Coronary artery (tissue), 2 donors: ENCODE measurements at places on chromosomes 1 and 21.

DNA sequence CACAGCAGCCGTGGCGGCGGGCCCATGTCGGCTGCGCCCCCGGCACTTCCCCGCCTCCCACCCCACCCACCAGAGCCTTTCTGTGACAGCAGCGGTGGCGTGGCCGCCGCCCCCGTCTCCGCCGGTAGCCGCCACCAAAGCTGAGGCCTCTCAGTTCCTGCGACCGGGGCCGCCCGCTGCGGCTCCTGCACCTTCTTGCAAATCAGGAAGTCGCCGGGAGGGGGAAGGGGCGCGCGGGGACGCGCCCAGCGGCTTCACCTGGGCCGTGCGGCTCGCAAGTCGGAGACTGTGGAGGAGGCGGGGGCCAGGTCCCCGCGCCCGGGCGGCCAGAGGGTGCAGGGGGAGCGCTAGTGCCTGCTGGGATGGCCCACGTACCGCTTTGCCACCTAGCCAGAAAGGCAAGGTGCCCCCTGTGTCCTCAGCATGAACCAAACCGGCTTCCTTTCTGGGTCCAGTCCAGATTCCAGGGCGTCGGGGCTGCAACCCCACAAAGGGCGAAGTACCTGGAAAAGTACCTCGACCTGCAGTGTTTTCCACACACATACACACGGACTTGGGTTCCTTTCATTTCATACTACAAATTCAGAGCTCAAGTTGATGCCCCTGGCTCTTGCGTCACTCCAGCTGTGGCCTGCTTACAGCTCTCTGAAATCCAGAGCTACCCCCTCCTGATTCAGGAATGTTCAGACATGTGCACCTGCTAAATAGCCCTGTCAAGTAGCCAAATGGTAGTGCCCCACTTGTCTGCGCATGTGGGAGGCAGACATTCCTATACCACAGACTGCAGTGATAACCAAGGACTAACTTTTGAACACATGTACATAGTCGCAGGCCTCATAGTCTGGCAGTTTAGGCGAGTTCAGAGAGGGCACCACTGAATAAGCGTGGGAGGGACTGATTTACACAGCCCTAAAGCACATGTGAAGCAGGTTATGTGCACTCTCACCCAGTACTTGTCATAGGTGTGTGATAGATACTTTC, at the start of gene DENND1B:
DENND1B (minus strand) TSS at position 199 of the 981 bp plus-strand sequence. CDS start 325 bp downstream, outside the sequence.
- peak; percentile 82 for DNase-seq

DNA sequence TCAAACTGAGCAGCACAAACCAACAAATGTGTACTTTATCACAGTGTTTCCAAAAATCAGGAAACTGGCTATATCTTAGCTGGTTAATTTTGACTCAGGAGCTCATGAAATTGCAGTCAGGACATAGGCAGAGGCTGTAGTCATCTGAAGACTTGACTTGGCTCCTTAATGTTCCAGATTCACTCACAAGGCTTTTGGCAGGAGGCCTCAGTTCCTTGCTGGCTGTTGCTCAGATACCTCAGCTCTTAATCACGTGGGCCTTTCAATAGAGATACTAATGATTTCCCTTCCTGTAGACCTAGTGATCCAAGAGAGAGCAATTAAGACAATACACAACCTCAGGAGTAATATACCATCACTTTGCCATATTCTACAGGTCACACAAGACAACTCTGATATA, 537.7 kb downstream of the BRINP3 start:
- no peak for DNase-seq

GRCh38 chr1:229170778-229171505, 100.0 kb upstream of the RAB4A start:
- no peak for DNase-seq

DNA sequence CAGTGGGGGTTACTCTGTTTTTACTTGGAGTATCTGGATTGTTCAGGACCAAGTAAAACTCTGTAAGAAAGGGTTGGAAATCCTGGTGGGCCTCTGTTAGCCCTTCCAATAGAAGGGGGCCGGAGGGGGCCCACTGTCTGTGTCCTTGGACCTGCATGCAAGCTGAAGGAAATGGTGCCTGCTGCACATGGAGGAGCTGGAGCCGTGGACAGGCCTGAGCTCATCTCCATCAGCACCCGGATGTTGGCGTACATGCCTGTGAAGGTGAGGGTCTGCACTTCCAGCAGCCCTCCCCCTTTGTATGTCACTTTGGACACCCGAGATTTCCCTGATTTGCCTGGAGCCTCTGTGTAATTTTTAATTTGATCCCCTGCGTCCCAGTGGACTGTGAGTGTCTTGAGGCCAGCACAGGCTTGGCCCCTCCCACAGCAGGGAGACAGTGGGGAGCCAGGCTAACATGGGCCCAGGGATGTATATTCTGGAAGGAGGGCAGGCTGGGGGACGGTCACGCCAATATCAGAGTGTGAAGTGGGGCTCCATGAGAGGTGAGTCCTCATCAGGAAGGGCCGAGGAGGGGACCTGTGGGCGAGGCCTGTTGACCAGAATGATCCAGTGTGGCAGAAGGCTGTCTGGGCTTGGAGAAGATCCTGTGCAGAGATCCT, 16.8 kb downstream of the GALNT2 start:
- DNase-seq: no peak

GRCh38 chr1:14366091-14367018, 232.1 kb upstream of the KAZN start:
- no peak for DNase-seq

DNA sequence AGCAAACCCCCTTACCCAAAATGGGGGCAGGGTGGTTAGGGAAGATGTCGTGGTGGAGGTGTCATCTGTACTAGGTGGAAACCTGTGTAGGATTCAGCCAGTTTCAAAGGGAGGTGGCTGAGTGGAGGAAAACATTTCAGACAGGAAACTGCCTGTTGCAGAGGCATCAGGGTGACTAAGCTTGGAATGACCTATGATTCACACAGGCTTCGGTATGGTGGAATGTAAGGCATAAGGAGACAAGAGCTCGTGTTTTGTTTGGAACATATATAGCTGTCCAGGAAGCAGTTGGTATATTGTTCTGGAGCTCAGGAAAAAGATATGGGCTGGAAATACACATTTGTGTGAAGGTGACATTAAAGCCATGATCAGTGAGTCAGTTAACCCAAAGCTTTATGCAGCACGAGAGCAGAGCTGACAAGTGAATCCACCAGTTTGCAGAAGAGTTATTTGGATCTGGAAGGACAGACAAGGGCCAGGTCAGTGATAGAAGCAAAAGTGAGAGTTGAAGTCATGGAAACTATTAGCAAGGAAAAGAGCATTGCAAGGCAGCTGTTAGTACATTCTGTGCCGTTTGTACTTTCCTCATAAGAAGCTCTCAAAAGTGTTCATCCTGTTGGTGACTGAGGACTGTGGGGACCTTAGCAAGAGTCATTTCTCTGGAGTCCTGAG, 12.2 kb downstream of the UTP25 start:
- DNase-seq: no peak

DNA sequence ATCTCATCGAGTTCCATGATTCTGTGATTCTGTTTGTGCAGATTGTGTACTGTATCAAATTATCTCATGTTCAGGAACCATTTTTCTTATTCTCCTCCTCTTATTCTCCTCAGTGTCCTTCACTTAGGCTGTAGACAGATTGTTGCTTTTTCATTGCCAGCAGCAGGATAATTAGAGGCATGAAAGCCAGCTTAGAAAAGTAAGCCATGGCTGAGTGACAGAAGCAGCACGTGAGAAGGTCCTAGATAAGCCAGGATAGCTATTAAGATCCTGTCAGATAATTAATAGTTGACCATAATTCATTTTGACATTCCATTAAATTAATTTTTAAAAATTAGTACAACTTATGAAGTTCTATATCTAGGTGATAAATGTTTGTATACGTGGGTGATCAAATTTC, 60.8 kb upstream of the PRKACB start:
- DNase-seq: no peak

GRCh38 chr21:45388611-45389296, 16.2 kb upstream of the COL18A1 start:
- DNase-seq: no peak

GRCh38 chr1:169217636-169218035, 111.1 kb downstream of the ATP1B1 start:
- DNase-seq: no peak

DNA sequence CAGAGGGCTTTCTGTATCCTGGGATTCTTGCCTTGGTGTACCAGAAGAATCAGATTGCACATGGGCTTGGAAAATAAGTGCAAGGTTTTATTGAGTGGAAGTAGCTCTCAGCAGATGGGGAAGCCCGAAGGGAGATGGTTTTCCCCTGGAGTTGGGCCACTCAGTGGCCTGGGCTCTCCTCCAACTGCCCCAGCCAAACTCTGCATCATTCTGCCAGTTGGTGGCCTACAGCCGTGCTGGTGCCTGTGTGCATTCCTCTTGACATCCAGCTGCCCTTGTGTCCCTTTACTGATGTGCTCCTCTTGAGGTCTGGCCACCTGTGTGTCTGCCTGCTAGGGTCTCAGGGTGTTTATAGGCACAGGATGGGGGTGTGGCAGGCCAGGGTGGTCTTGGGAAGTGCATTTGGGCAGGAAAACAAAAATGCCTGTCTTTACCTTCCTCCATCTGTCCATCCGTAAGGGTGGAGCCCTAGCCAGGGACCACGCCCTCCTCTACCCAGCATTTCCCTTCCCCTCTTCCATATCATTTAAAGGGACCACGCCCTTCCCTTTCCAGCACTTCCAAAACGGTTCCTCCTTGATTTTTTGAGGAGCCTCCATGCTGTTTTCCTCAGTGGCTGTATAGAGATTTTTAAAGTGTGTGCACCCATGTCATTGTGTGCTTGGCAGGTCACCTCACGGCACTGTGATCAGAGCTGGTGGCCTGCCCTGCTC, 18.9 kb downstream of the SNAP47 start:
- no peak for DNase-seq

- DNase-seq: no peak
Measured at GRCh38 chr1:212458817-212459216, 26.1 kb downstream of the NENF start.

GRCh38 chr1:153688276-153688675, 9.8 kb downstream of the NPR1 start:
- no peak for DNase-seq

DNA sequence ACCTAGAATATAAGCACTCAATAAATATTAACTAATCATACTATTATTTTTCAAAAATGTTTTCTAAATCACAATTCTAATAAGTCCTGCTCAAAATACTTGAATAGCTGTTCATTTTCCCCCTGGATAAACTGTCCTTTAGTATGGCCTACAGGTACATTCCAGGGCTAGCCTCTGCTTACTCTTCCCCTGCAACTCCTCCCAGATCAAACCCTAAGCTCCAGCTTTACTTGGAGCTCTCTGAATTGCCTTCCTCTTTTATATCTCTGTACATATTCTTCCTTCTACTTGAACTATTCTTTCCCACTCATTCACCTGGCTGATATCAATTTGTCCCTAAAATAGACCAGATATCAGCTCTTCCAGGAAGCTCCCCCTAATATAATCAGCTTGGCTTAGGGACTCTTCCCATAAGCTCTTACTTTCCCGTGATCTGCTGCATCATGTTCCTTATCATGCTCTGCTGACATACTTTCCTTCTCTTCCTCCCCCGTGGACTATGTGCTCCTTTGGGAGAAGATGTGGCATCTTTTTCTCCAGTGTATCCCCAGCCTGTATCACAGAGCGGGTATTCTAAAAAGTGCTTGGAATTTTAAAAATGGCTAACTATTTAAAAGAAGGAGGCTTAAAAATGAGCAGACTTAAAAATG, 43.1 kb upstream of the PIGC start:
- DNase-seq: no peak

- DNase-seq: no peak
Measured at GRCh38 chr1:41674522-41674921, 190.0 kb upstream of the EDN2 start.

GRCh38 chr1:214838351-214838750, 235.4 kb downstream of the CENPF start:
- DNase-seq: no peak

DNA sequence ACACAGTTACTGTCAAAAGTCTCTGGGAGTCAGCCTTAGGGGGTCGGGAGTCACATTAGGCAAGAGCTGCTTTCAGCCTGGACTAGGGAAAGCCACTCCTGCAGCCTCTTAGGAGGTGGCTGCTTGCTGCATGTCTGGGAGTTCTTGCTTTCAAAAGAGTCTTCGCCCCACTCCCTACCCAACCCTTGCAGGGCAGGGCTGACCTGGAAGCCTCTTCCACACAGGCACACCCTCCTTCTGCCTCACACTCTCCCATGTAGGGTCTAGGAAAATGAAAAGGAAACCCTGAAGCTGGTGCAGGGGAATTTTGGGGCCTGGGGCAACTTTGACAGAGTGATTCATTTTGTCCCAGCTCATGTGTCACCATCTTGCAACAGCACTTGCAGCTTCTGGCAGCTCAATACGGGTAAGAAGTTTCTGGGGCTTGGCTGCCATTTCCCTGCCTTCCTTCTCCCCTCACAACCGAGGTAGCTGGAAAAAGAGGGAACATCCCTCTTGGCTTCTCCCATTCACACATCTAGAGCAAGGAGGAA, 37.3 kb downstream of the KCND3 start:
- no peak for DNase-seq

GRCh38 chr1:10616696-10617095, 141.9 kb downstream of the PEX14 start:
- DNase-seq: no peak

GRCh38 chr1:108533351-108534083, 26.4 kb upstream of the EEIG2 start:
- DNase-seq: no peak

DNA sequence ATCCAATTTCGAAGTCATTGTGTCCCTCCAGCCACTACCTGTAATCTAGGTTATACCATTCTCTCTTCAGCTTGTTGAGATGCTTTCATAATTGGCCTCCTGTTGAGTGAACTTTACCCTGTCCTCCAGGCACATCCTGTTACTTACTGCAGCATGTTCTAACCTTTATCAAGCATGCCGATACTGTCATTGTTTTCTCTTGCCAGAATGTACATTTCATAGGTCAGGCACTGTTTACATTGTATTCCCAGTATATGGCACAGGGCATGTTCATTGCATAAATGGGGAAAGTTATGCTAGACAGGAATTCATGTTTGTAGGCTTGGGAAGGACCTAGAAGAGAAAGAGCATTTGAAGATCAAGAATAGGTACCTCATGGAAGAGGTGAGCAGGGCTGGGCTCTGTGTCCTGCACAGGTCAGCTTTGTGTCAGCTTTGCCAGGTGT, 10.2 kb downstream of the CXADR start:
- DNase-seq: no peak

- no peak for DNase-seq
Measured at GRCh38 chr1:221149555-221150075, 270.4 kb downstream of the HLX start.

DNA sequence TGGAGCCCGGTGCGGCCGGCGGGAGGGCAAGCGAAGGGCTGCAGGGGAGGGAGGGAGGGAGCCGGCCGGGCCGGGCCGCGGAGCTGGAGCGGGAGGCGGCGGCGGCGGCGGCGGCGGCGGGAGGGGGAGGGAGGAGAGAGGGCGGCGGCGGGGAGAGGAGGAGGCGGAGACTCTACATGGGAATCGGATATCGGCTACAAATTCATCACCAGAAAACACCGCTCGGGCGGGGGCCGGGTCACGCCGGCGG, at the start of gene AKT3:
AKT3 (minus strand) TSS at position 42 of the 250 bp plus-strand sequence. CDS start 7,073 bp downstream, outside the sequence.
- DNase-seq: peak; percentile 90

GRCh38 chr1:22253012-22253790, 110.3 kb upstream of the WNT4 start:
- no peak for DNase-seq

DNA sequence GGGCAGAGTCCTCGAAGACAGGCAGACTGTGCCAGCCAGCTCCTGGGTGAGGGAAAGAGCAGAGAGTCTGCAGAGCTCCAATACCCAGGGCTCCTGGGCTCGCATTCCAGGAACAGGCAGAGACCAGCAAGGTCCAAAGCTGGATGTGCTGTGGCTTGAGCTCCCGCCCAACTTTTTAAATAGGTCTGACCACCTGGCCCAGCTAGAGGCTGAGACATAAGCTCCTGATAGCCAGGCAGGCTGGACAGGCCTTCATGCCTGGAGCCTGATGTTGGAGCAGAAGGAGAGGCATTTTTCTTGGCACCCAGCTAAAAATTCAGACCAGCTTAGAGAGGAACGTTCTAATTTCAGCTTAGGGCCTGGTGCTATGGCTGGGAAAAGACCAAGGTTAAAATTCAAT, 178.4 kb upstream of the TMEM51 start:
- no peak for DNase-seq
